ENCODE measurements at places on chromosomes 1 and 21. TPM values are rescaled to one million over a fixed set of nuclear protein-coding genes. Genes with fewer than 3 reads are reported as not detected.

The PLEKHA6 gene
- total RNA-seq, result 1.9 TPM

The TTC22 gene
- 0.76 TPM for total RNA-seq

The S100B gene
- total RNA-seq, result not detected

GRCh38 chr1:218476385-218476784 lies 131.2 kb downstream of the TGFB2 start:
- H3K27ac ChIP-seq, result no peak overlapping the region
- no peaks in the 10 kb centered on the region for H3K36me3 ChIP-seq
- no peak overlapping the region for H3K4me3 ChIP-seq
- peaks cover 2% of the 10 kb centered on the region for H3K27me3 ChIP-seq
- peaks cover 10% of the 10 kb centered on the region for H3K4me1 ChIP-seq
- no peak for DNase-seq

- DNase-seq, result no peak
- H3K27me3 ChIP-seq, result peaks cover 26% of the 10 kb centered on the region
- H3K4me1 ChIP-seq, result peaks cover 8% of the 10 kb centered on the region
- H3K27ac ChIP-seq, result no peak overlapping the region
- no peaks in the 10 kb centered on the region for H3K36me3 ChIP-seq
Observed at GRCh38 chr1:236608930-236609726, 4.8 kb upstream of the HEATR1 start.

DNA sequence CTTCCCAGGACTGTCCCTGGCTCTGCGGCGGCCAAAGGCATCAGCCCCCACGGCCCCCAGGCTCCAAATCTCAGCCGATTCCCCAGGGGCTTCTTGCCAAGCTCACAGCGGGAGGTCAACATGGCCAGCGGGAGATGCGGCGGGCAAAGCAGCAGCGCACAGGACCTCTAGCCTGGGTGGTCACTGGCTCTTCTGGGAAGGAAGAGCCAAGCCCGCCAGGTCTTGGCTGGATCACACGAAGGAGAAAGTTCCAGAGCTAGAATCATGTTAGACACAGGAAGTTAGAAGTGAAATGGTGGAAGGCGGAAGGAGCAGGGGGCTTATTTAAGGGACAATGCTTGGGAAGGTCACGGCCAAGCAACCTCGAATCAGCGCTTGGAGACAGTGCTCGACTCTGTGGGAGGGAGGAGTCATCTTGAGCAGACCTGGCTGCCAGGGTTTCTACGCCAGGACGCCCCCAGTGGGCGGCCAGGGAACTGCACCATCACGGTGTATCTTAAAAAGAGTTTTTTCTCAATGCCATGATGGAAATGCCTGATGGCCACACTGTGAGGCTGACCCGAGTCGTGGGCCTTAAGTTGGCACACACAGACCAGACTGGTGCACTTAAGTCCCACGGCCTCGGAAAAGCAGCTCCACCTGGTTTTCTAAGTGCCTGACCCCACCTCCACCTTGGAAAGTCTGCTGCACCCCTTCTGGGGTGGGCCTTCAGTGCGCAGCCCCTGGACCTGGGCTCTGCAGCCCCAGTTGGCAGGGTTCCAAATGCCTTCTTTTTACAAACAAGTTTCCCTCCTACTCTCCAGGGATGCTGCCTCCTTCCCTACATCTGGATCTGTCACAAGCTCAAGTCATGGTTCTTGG lies 29.3 kb downstream of the SLC66A1 start:
- H3K36me3 ChIP-seq, result peaks cover 59% of the 10 kb centered on the region
- no peak overlapping the region for H3K4me3 ChIP-seq
- H3K4me1 ChIP-seq, result peaks cover 14% of the 10 kb centered on the region
- H3K27me3 ChIP-seq, result no peaks in the 10 kb centered on the region
- peak overlapping the region; percentile 51 for H3K27ac ChIP-seq

DNA sequence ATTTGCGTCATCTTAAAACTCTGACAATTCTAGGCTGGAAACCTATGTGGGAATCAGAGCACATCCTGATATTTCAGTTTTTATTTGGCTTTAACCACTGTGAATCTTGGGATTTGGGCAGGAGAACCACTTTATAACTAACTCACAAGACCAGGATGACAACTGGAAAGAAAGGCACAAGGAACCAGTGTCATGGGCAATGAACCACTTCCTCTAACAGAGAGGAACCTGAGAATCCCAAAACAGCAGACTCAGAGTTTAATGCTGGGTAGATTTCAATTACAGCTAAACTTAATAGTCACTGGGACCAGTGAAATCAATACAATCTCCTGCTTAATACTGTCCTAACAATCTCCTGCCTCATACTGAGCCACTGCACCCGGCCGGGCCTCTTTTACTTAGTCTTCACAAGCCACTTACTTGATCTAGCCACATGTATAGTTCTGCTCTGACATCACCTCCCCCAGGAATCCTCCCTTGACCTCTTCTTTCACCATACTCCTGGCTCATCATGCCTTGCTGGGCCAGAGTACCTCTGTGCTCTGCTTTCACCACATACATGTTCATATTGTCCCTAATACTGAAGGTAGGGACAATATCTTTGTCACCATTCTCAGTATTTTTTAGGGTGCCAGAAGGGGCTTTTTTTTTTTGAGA lies 20.2 kb upstream of the SLFNL1 start:
- no peaks in the 10 kb centered on the region for H3K27me3 ChIP-seq
- H3K4me1 ChIP-seq, result peaks cover 12% of the 10 kb centered on the region
- no peak overlapping the region for H3K27ac ChIP-seq
- DNase-seq, result no peak
- H3K4me3 ChIP-seq, result no peak overlapping the region

- H3K27me3 ChIP-seq, result peaks cover 2% of the 10 kb centered on the region
- no peak overlapping the region for H3K4me3 ChIP-seq
- no peak for DNase-seq
- H3K27ac ChIP-seq, result no peak overlapping the region
- no peaks in the 10 kb centered on the region for H3K36me3 ChIP-seq
Observed at GRCh38 chr1:47680815-47681475, 243.1 kb downstream of the FOXD2 start.

DNA sequence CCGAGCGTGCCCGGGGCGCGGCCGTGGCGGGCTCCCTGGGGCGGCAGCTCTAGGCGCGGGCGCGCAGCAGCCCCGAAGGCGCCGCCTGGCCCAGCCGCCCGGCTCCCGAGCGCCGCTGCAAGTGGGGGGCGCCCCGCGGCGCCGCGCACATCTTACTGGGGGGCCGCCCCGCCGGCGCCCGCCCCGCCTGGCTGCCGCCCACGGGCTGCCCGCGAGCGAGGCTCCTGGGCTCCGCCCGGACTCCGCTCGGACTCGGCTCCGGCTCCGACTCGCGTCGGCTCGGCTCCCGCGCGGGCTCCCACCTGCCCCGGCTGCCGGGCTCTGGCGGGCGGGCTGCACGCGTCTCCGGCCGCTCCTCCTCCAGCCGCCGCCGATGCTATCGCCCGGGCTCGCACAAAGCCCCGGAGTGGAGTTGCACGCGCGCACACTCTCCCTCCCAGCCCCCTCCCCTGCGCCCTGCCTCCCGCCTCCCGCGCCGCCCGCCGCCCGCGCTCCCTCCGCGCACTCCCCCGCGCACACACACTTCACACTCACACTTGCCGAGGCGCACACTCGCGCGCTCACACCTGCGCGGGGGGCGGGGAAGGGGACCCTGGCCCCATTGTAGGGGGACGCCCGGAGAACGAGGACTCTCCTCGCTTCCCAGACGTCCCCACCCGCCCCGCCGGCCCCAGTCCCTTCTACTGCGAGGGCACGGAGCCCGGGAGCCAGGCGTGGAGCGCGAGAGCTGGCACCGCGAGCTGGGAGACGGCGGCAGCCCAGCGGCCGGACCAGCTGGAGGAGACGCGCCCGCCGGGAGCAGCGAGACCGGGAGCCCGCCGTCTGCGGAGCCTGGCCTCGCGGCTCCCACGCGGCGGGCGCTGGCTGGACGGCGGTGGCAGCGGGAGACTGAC lies at the start of gene GRIK3:
Gene GRIK3, minus strand, starts transcription at position 395 of the 893 bp plus-strand sequence. CDS start 407 bp downstream, outside the sequence.
- no peak within 1 kb of the TSS for H3K4me3 ChIP-seq
- peaks cover 63% of the 10 kb centered on the region for H3K27me3 ChIP-seq
- DNase-seq, result no peak
- H3K4me1 ChIP-seq, result peaks cover 3% of the 10 kb centered on the region
- H3K36me3 ChIP-seq, result no peaks in the 10 kb centered on the region

All from activated T-helper 2 cell treated with anti-CD3 and anti-CD28 coated beads, Interferon-gamma antibody, Interleukin-2, Interleukin-4, amounts not matched to agents 10 μg/mL and 5 μg/mL and 100 μg/mL, durations not matched to agents 14 hours and 24 hours and 36 hours (primary cell).